ENCODE measurements at places on chromosomes 5 and 9.
A peak's percentile ranks its signal among the peaks of the same experiment; 100 is the strongest.

DNA sequence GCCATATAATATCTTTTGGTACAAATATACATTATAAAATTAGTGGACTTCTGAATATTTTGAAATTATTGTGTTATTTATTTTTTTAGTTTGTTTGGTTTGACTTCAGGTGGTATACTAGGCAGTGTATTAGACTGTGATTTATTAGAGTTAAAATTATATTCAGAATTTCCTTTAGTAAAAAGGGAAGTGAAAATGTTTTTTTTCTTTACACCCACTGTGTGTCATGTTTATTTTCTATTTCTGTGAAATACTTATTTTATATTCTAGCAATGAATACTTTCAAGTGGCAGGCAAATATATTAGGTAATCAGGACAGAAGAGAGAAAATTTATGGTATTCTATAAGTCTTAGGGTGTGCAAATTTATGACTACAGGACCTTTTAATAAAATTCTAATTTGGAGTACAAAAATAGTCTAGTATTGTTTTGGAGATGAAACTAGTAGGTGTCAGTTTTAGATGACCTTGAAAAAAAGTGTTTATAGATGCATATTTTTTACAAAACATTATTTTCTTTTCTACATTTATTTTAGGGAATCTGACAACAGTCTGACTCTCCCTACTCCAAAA is 8.8 kb downstream of the CSNK1G3 start:
- DNase-seq: no peak

DNA sequence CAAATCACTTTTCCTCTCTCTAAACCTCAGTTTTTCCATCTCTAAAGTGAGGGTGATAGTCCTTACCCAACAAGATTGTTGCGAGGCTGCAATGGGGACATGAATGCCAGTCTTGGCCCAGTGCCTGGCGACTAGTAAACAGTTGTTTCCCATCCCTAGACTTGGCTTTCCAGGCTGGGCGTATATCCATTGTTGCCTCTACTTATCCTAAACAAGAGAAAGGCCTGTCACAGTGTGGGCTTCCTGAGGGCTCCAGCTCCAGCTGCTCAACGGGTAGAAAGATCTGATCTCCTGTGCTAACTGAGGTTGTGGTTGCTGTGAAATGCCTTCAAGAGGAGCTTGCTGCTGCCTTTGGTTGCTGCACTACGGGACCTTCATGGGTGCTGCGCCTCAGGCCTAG is 142.0 kb downstream of the NSG2 start:
- DNase-seq: no peak

DNA sequence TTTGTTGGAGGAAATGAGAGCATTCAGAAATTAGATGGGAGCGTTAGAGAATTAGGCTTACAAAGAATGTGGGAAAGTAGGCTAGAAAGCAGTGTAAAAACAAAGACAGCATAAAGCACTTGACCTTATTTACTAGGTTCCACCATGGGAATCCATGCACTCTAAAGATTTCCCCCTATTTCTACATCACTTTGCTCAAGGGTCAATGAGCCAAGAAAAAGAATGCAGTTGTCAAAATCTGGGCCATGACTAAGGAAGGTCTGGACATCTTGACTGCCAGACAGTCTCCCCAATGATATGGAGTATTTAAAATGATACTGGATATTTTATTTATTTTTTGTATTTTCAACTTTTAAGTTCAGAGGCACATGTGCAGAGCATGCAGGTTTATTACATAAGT is 3.4 kb downstream of the TLR4 start:
- no peak for DNase-seq

DNA sequence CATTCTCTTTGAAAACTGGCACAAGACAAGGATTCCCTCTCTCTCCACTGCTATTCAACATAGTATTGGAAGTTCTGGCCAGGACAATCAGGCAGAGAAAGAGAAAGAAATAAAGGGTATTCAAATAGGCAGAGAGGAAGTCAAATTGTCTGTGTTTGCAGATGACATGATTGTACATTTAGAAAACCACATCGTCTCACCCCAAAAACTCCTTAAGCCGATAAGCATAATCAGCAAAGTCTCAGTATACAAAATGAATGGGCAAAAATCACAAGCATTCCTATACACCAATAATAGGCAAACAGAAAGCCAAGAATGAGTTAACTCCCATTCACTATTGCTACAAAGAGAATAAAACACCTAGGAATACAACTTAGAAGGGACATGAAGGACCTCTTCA is 21.0 kb upstream of the EPB41L4A start:
- DNase-seq: no peak

DNA sequence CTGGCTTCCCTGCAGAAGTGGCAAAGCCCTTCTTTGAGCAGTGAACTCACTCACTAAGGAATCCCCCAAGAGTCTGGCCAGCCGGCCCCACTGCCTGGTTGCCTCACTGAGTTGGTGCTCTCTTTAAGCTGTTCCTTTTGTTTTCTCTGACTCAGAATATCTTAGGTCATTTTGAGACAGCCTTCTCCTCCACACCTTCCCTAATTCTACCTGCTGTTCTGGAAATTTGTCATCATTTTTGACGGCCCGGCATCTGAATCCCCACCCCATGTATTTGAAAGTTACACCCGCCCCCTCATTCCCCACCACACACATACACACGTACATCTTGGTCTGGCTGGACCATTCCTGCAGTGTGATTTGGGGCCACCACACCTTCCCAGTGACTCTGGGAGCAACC is 41.8 kb downstream of the FGF1 start:
- DNase-seq: no peak

GRCh38 chr5:61768692-61769281 is 436.7 kb downstream of the ZSWIM6 start:
- peak; percentile 29 for DNase-seq

Data from body of pancreas (tissue), 4 donors.